HT1080 (cell line): ENCODE measurements at places on chromosomes 12 and 14.
A peak's percentile ranks its signal among the peaks of the same experiment; 100 is the strongest.

GRCh38 chr12:138898-139534 lies 72.4 kb downstream of the IQSEC3 start:
- no peak for DNase-seq

- no peak for DNase-seq
These were observed 920.7 kb upstream of the FOXG1 start for GRCh38 chr14:27845902-27846301.

DNA sequence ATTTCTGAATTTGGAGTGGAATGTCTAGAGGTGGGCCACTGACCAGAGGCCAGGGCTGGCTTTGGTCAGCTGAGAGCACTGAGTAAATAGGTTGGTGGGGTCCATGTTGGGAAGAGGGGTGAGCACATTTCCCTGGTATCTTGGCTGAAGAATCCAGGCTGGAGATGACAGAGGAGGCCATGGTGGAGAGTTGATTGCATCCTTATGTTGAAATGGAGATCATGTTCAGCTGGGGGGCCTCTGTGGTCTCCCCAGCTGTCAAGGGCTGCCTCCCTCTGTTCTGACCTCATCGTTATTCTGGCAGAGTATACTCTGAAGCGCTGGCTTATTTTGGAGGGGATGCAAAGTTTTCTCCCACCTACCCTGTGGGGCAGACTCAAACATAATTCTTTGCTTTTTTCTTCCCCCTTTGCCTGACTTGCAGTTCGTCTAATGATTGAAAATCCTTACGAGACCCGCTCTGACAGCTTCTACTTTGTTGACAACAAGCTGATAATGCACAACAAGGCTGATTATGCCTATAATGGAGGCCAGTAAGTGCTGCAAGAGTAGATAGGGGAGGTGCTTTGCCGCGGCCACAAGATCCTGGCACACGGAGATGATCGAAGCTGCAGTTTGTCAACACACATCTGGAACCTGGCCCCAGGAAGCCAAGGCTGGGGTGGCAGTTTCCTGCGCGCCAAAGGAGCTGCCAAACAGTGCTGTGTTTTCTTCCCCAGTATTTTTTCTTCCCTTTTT lies 6.0 kb upstream of the ACADS start:
- DNase-seq = no peak

DNA sequence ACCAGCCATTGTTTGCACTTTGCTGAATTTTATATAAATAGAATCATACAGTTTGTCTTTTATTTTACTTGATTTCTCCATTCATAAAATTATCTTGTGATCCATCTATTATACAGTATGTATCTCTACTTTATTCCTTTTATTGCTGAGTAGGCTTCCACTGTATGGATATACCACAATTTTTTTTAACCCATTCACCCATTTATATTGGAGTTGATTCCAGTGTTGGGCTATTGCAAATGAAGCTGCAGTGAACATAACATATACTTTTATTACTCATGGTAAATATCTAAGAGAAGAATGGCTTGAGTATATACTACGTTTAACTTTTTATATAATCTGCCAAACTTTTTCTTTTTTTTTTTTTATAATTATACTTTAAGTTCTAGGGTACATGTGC lies 463.6 kb downstream of the ETNK1 start:
- DNase-seq = no peak

DNA sequence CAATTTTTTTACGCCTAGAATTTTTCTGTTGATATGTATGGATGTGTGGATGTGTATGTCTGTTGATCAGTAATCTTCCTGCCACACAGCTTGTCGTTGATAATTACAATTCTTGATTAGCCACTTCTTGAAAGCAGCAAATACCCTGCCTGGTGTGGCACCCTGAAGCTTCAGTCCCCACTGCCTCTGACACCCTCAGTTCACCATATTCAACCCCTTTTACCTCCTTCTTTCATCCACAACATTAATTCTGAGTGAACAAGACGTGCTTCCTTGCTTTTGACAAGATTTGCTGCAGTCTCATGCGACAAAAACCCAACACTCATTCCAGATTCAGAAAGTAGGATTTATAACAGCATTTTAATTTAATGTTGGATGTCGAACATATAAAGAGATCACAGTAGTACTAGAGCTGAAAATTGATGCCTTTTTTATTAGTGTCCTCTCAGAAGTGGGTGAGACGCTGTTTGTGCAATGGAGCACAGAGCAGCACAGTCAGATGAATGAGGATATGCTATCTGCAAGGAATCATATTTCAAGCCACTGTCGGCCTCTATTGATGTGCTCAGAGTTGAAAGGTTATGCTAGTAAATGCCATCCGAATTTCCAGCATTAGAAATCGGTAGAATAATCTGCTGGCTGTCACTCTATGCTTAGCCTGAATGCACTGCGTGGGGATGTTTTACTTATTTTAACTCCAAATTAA lies 383.7 kb downstream of the EGLN3 start:
- no peak for DNase-seq

GRCh38 chr12:111221062-111222026 lies 147.6 kb downstream of the PHETA1 start:
- DNase-seq = no peak

DNA sequence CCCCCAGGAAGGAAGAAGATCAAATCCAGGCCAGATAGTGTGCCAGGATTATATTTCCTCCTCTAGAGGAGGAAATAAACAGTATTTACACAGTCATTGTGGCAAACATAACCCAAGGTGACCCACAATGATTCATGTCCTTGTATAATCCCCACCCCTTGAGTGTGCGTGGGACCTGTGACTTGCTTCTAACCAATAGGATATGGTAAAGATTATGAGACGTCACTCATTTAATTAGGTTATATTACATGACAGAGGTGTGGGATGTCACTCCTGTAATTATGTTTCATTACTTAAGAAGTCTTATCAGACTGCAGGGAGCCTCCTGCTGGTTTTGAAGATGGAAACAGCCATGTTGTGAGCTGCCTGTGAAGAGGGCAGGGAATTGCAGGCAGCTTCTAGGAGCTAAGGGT lies 12.2 kb upstream of the CATSPERB start:
- peak; percentile 68 for DNase-seq

DNA sequence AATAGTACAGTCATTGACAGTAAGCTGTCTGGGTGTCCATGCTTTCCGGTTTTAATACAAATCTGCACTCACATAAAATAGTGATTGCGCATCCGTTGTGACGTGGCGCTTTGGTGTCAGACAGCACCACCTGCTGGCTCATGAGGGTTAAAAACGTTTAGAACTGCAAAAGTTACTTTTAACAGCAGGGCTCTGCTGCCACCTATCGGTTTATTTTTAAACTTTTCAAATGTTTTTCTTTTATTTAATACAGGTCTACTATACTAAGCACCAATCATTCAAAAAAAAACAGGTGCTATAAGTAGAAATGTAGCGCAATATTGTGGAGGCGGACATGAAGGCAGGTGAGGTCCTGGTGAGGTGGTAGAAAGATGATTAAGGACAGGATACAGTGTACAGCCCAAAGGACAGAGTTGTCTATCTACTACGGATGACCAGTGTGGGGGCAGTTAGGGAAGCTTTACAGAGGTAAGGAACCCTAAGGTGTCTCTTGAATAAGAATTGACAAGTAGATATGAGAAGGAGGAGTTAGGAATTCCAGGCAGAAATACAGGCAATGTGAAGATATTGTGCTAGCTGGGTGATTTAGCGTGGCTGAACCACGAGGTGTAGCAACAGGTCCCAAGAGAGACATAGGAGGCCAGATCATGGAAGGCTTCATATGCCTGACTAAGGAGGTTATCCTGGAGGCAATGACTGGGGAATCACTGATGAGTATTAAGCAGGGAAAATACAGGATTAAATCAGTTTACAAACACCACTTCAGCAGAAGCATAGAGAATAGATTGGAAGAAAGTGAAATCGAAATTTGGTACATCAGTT lies 91.5 kb upstream of the PRB2 start:
- DNase-seq = peak; percentile 69

GRCh38 chr14:90049390-90049789 lies 12.4 kb upstream of the KCNK13 start:
- DNase-seq = no peak

- DNase-seq = no peak
These were observed 187.7 kb upstream of the TMTC1 start for GRCh38 chr12:29971446-29971845.

GRCh38 chr14:29222671-29223268 lies 456.2 kb downstream of the FOXG1 start:
- DNase-seq = peak; percentile 48

DNA sequence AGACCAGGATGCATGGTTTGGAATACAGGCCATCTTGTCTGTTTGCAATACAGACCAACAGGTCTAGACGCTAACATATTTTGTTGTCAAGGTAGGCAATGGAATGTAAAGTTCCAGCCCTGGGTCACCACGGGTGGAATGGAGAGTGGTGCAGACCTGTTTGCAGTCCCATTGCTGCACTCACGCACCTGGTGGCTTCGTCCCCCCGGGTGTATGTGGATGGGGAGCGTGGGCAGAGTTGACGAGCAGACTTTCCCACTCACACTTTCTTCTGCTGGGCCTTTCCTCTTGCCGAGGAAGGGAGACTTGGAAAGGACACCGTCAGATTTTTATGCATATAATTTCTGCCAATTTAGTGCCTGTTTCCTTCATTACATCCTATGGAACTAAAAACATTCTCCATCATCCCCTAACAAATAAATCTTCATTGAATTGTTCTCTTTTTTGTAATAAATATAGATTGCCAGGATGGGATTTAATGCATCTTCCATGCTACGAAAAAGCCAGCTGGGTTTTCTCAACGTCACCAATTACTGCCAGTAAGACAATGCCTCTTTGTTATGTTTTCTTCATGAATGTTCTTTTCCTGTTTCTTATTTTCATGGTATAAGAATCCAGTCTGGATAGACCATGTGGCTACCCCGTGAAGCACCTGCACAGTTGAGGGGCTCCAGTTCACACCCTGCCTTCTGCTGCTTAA lies 15.2 kb downstream of the DCAF4 start:
- DNase-seq = no peak

DNA sequence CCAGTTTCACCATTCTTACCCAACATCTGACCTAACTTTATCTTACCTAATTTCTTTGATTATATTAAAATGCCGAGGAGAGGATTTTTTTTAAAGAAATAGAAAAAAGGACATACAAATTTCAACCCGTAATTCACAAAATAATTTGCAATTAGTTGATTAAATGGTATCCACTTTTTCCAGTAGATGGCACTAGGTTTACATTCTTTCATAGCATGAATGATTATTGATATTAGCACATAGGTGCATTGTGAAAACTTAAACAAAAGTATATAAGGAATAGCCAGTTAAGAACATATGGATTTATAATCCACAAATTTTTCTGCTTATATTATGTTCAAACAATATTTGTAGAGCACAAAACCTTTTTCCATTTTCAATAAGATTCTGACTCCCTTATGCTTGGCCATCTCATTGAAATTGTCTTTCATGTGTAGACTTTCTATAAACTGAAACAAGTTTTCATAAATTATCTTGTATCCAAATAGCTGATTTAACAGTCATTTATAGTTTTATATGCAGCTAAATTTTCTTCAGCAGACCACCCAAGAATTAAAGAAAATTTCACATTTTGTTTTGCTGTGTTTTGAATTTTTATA lies 35.3 kb downstream of the MSRB3 start:
- peak; percentile 40 for DNase-seq

DNA sequence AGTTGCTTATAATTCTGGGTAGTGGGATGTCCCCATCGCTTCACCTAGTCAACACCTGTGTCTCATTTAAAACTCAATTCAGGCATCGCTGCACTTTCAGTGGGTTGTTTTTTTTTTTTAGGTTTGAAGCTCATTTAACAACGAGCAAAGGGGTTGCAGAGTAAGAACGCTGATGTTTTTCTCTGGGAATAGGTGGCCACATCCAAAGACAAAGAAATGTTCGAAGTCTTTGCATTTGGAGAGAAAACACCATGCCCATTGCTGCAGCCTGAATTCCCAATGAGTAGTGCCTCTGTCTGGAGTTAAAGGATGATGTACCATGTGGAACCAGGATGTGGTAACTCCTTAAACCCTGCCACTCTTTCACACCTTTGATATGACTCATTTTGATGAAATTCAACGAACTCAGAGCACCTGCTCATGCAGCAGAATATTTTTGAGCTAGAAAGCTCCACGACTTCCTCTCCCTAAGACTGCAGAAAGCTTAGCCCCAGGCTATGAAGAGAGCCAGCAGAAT lies 35.1 kb upstream of the BATF start:
- DNase-seq = peak; percentile 56

- DNase-seq = peak; percentile 94
These were observed 21.2 kb upstream of the RNASE4 start for GRCh38 chr14:20662968-20663732.

DNA sequence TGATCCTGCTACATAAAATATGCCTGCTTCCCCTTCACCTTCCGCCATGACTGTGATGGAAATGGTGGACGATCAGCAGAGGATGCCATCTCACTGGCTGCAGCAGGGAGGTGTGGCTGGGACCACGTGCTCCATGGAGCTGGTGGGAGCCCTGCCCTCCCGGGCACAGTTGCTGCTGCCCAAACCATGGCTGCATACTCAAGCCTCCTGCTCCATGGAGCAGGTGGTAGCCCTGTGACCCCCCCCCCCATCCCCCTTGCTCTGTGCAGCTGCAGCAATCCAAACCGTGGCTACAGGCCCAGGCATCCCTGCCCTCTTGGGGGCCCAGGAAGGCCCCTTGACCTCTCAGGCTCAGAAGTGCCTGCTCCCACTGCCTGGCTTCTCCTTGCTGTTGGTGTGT lies 597.5 kb upstream of the LMO3 start:
- no peak for DNase-seq

DNA sequence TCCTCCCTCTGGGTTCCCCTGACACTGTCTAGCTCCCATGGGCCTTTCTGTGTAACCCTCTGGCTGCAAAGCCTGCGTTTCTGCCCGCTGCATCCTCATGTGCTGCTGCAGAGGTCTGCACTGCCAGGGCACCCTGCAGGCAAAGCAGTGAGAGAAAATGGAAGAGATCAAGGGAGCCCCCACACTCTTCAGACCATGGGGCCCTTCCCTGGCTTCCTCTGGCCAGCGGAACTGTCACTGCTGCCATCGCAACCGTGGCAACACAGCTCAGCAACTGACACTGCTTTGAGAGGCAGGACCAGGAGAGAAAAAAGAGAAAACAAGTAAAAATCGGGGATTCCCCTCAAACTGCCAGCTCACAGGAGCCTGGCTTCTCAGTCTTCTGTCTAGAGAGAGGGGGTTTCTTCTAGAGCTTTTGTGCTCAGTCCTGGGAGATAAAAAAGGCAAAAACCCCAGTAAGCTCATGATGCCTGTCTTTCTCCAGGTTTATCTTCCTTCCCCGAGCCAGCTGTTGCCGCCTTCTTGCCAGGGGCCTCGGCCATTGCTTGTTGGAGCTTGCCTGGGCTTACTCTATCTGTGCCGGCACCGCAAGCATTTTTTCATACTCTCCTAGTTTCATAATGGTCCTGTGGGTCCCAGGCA lies 38.9 kb downstream of the C14orf132 start:
- DNase-seq = no peak

DNA sequence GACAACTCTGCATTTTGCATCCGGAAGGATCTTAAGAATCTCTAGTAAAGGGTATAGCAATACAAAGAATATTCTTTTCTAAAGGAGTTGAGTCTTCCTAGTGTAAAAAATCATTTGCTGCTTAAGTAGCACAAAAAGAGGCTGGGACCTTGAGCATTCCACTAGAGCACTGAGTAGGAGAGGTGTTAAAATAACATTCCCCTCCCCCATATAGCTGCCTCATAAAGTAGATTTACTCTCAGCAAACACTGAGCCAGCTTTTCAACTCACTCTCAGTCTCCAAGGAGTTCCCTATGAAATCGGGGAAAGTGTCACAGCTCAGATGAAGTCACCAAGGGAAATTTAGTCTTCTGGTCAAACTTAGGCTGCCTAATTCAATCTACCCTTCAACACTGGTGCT lies 592.7 kb downstream of the ETNK1 start:
- no peak for DNase-seq
